ENCODE measurements at places on chromosomes 11 and 22.

GRCh38 chr11:69924308-69925161 is 105.3 kb upstream of the FGF3 start:
- no peak for DNase-seq

GRCh38 chr11:79265756-79266322 is 175.0 kb downstream of the TENM4 start:
- DNase-seq: no peak

DNA sequence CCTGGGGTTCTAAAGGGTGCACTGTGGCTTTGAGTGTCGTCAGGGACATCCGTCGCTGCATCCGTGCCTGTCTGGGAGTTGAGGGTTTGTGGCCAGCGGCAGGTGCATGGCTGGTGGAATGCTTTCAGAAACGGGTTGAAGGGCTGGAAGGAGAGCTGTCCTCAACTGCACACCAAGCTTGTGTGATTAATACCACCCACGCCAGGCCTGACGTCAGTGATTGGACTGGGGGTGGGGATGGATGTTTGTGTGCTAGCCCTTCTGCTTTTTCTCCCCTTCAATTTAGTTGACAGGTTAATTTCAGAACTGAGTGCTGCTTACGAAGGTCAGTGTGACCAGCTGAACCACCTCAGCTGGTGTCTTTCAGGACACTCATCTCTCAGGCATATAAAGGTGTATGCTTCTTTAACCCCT is 3.2 kb upstream of the GAB2 start:
- no peak for DNase-seq

GRCh38 chr22:50246242-50247175 is 1.7 kb upstream of the TUBGCP6 start:
- DNase-seq: no peak

GRCh38 chr22:20015187-20015625 is 1.4 kb downstream of the ARVCF start:
- no peak for DNase-seq

GRCh38 chr11:36492724-36493304 is 17.3 kb downstream of the TRAF6 start:
- DNase-seq: peak; percentile 42

DNA sequence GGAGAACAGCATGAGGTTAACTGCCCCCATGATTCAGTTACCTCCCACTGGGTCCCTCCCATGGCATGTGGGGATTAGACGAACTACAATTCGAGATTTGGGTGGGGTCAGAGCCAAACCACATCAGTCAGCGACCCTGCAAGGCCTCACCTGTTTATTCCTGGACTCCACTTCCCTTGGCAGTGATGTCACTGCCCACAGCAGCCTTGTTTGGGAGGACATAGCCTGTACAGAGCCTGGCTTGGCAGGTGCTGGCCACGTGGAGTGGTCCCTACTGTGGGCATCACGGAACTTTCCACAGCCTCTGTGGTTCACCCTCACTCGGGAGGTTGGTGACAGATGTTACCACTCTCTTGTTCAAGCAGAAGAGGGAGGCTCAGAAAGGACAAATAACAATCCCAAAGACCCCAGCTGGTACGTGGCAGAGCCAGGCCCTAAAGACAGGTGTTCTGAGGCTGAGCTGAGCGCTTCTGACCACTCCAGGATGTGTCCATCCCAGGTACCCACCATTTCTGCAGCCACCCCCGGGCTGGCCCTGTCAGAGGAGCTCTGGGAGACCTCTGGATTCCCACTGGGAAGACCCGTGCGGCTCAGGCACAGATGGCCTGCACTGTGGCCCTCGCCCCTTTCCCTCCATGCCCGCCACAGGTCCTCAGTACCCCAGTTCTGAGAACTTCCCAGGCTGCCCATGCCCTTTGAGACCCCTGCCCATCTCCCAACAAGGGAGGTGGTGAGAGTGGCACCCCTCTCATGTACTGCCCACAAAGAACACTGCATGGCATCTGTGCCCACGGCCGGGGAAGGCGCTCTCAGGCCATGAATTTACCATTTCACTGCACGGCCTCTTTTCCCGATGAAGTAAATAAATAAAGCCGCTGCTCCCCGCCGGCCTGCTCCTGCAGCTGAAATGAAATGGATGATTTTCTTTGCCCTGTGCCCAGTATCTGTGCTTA is 605.8 kb downstream of the TBC1D22A start:
- DNase-seq: no peak
